ENCODE measurements at places on chromosomes 7 and 10.

DNA sequence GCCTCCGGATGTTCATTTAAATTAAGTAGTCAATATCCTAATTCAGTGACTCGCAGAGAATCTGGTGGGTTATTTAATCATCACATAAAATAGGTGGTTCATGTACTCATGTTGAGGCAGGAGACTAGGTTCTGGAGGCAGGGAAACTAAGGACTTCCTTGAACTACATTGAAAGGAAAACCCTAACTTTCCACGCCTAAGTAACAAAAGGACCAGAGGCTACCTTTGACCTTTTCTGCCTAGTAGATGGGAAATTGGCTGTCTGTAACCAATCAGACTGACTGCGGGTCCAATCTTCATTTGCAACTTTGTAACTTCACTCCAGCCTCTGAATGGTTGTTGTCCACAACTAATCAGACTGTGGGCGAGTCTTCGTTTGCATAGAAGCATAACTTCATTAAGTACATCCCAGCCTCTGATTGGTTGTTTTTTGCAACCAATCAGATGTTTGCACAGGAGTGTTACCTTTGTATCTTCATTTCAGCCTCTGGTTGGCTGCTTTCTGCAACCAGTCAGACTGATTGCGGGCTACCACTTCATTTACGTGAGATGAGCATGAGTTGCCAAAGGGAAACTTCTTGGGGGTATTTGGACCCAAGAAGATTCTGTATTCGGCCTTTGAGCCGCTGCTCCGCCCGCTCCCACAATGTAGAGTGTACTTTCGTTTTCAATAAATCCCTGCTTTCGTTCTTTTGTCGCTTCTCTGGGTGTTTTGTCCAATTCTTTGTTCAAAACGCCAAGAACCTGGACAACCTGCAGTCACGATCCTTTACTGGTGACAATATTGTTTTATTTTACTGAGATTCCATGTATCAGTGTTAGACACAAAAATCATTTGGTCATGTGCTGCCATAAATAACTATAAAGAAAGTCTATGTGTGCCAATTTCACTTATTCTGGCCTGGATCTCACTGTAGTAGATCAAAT lies 1.7 kb upstream of the ST7 start:
- no peak for DNase-seq

DNA sequence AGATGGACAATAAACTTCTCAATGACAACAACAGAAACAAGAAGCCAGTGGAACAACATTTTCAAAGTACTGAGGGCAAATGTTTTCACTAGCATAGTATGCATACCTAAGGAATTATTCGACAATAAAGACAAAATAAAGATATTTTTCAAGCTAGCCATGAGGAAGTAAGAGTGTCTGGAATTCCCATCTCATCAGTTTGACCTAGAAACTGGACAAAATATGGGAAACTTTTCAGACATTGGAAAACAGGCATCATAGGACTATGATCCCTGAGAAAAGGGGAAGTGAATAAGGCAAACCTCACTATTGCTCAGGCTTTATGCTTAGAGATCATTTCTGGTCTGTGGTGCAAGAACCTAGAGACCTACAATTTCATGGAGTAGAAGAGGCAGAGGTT lies 86.3 kb downstream of the OAT start:
- DNase-seq: no peak

DNA sequence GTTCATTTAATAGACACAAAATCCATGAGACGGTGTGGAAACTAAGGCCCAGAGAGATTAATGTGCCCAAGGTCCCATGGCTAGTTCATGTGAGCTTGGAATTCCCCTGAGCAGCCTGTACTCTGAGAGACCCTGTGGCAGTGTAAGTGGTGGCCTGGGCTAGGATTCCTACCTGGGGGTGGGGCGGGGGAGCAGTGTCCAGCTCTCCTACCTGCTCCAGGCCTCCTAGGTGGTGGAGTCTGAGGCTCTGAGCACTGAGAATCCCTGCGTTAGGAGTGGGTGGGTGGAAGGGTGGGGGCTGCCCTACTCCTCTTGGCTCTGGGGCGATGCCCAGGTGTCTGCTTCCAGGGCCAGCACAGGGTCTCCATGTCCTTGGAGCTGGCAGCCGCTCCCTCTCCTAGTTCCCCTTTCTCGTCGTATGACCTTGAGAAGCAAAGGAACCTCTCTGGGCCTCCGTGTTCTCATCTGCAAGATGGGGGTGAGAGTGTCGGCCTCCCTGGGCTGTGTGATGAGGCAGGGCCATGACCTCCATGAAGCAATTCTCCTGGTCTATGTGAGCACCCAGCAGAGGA lies 2.5 kb downstream of the SNCG start:
- no peak for DNase-seq

GRCh38 chr10:22320591-22321155 lies at the start of gene BMI1:
Gene BMI1, plus strand, starts transcription at chr10:22321099. Its CDS starts 5,351 bp downstream, at chr10:22326450.
- peak; percentile 59 for DNase-seq

DNA sequence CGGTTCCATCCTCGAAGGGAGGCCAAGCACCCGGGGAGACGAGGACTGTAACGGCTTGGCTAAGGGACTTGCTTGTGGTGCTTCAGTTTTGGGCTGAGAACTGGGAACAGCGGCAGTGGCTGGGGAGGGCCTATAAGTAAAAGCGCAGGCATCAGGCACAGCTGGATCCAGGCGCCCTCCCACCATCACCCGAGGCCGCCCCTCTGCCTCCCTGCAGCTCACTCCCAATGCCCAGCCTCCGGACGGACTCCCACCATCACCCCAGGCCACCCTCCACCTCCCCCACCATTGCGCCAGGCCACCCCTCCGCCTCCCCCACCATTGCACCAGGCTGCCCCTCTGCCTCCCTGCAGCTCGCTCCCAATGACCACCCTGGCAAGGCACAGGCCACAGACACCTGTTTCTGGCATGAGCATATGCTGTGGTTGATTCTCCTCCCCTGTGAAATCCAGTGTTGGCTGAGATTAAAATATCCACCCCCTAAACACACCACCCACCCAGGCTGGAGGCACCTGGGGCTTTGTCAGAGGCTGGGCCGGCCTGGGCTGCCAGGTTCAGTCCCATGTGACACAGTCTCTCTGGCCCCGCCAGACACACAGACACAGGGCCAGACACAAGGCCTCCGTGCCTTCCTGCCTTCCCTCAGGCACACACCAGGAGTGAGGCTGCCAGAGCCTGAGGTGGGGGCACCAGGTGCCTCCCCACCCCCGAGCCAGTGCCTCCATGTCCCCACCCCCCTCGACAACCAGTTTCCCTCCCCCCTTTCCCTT lies 16.7 kb downstream of the MICALL2 start:
- no peak for DNase-seq

GRCh38 chr10:68560186-68560942 lies at the start of gene TET1:
Gene TET1, plus strand, starts transcription at chr10:68560337. Its CDS starts 12,002 bp downstream, at chr10:68572339.
- DNase-seq: peak; percentile 9

DNA sequence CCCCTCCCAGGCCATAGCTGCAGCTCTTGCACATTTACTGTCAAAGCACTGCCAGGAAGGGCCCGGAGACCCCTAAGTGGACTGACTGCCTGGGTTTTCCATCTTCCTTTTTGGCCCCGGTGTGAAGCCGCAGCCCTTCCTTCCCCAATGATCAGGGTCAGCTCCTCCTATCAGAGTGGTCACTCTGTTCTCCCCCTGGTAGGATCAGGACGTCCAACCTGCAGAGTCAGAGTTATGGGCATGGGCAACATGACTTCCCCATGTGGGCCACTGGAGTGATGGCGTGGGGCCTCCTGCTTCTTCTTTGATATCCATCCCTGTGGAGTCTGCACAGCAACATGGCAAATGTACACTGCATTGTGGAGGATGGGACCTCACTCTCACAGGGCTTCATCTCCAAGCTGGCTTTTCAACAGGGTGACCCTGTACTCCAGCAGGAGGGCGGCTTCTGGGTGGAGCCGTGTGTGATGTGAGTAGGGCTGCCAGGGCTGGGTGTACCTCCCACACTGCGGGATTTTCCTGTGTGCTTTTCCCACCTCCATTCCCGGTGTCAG lies 6.4 kb upstream of the RAMP3 start:
- no peak for DNase-seq

DNA sequence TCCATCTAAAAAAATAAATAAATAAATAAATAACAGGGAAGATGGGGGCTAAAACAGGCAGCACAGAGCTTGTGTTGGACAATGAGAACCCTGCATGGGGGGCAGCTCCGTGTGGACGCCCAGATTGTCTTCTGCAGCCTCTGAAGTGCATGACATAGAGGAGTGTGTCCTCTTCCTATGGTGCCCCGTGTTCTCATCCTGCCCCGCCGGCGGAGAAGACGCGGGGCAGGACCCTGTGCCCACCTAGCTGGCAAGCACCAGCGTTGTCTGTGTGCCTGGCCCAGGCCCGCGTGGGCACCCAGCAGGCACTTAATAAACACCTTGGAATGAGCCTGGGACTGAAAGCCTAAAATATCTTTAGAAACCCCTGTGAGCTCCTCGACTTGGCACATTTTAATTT lies 88.7 kb upstream of the DNAAF5 start:
- no peak for DNase-seq

GRCh38 chr7:138890499-138891445 lies 90.4 kb downstream of the KIAA1549 start:
- DNase-seq: no peak

- no peak for DNase-seq
These were observed 771 bp downstream of the DNAJC9 start for GRCh38 chr10:73246322-73246645.

GRCh38 chr10:110209926-110210673 lies 2.7 kb downstream of the MXI1 start:
- peak; percentile 56 for DNase-seq

DNA sequence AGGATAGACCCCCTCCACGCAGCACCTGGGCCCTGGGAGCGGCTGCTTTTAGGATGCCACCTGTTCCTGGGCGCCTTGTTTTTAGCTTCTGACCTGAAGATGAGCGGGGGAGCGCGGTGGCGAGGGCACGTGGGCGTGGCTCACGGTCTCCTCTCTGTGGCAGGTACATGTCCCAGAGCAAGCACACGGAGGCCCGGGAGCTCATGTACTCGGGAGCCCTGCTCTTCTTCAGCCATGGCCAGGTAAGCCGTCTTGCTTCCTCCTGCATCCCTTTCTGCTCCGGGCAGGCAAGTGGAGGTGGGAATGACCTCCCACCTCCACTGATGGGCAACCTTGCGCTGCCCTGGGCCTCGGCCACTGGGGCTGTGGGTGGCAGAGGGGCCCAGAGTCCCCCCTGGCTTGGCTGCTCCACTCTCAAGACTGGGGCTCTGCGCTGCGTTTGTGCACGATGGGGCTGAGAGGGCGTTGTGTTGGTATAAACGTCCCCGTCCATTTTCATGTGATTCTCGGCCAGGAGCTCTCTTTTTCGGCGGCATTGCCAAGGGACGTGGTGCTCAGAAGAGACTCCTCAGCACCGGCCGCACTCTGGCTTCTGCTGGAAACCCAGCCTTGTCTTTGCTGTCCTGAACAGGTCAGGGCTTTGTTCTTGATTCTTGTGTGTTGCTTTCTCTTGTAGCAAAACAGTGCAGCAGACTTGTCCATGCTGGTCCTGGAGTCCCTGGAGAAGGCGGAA lies 9.7 kb downstream of the GET4 start:
- DNase-seq: no peak

- no peak for DNase-seq
These were observed 4.6 kb downstream of the DENND11 start for GRCh38 chr7:141697211-141697871.

DNA sequence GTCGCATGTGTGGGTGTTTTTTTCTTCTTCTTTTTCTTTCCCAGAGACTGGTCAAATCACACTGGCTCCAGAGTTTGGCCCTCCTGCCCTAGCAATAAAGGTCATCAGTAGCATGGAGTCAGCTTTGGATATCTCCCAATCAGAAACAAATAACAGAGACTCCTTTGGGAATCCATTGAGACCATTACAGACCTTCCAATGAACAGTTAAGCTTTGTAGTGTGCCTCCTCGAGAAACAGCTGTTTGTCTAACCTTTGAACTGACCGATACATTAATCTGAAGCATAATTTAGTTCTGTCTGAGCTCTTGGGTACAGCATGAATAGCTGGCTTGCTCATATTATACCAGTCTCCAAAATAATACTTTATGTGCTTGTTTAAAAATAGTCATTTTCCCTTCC lies 1103.2 kb downstream of the GATA3 start:
- no peak for DNase-seq

GRCh38 chr7:79786187-79786586 lies 332.7 kb upstream of the MAGI2 start:
- DNase-seq: no peak

DNA sequence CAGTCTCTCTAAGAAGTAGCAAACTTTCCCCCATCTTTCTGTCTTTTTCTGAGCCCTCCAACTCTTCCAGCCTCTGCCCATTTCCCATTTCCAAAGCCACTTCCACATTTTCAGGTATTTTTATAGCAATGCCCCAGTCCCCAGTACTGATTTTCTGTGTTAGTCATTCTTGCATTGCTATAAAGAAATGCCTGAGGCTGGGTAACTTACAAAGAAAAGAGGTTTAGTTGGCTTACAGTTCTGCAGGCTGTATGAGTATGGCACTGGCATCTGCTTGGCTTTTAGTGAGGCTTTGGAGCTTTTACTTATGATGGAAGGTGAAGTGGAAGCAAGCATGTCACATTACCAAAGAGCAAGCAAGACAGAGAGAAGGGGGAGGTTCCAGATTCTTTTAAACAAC lies 17.2 kb downstream of the PLCE1 start:
- no peak for DNase-seq
